ENCODE measurements at places on chromosomes 3 and 15.

DNA sequence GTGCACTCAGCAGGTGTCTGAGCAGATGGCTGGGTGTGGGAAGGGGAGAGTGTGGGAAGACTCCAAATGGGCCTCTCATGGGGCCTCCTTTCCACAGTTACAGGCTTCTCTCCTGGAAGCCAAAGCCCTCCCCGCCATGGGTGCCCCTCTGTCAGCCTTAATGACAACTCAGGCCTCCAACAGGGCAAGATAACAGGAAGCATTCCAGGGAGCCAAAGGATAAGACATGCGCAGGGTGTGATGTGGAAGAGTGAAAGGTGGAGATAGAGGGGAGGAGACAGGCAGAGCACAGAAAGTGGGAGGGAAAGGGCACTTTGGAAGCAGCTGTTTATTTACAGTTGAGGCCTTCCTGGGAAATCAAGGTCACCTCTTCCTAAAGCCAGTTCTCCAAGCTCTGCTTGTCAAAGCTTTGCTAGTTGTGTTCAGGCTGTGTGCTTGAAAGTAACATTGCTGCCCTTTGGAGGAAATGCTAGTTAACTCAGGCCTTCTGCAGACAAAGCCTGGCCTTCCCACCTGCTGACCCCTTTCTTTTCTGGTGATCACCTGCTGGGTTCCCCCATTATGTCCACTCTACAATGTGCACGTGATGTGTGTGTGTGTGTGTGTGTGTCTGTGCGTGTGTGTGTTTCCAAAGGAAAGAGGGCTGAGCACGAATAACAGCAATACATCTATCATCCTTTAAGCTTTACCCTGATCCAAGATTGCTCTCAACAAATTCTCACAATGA, 35.2 kb upstream of the SMAD3 start:
- peak; percentile 60 for DNase-seq

DNA sequence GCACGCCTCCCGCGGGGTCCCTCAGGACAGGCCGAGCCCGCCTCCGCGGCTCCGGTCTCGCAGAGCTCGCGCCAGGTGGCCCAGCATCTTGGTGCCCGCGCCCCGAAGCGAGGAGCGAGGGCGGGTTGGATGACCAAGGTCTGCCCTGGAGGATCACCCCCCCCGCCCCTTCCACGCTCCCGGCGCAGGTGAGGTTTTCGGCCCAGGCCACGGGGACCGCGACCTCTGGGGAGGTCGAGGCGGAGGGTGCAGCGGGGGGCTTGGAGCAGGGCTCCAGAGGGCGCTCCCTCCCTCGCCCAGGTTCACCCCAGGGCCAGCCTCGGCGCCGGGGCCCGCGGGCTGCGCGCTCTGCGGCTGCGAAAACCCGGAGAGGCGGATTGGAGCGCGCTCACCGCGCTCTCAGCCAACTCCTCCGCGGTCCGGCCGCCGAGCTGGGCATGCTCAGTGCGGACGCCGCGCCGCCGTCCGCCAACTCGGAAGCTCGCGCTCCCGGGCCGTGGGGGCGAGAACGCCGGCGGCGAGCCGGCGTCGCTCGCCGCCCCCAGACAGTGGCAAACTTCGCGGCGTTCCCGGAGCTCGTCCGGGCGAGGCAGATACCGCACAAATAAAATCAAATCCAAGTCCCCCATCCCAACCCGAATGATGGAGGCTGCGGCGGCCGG, at the start of gene MED12L:
TSS of gene MED12L (plus strand) at position 438 of the 662 bp plus-strand sequence. CDS start 1,263 bp downstream, outside the sequence.
- DNase-seq: peak; percentile 79

DNA sequence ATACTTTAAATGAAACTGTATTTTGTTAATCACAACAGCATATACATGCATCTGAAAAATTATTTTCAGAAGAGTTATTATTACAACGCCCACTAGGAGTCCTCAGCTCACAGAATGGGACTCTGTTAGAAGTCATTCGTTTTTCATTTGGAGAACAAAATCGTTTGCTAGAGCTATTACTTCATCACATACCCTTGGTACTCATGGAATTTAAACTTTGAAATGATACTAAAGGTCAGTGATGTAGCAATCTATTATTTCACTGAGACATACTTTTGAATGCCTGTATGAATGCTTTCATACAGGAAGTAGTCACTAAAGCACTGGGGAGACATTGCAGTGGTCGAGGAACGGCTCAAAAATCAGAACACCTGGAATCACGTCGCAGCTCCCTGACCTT, 198.1 kb downstream of the MBNL1 start:
- no peak for DNase-seq

GRCh38 chr3:183437061-183437460, 8.6 kb upstream of the MCF2L2 start:
- no peak for DNase-seq

DNA sequence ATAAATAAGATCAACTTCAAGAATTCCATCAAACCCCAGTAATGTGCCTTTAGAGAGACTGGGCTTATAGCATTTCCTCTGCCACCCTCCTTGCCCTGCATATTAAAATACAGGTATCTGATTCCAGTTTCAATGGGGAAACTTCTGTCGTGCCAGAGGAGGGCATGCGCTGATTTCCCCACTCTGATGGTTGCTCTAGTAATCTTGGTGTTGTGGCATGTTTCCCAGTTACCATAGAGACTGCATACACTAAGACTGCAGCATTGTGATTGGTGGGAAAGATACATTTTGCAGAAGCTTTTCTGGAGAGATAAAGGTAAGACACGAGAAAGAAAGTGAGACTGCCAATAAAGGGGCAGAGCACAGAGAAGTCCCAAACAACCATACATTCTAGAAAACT, 225.6 kb downstream of the TIGIT start:
- DNase-seq: no peak

DNA sequence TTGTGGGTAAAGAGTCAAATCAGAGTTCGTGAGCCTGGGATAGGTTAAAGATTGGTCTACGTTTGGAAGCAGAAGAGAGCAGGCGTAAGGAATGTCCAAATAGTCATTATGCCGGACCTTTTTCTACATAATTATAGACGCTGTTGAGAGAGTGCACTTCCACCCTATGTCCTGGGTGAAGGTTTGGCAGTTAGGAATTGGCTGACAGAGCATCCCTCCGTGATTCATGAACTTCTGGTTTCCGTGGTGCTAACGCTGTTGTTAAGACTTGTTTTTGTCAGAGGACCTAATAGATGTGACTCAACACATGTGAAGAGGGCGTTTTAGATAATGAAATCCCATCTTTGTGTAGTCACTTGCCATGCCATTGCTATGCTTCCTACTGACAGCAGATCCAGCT, 1.1 kb downstream of the EAF1 start:
- no peak for DNase-seq

DNA sequence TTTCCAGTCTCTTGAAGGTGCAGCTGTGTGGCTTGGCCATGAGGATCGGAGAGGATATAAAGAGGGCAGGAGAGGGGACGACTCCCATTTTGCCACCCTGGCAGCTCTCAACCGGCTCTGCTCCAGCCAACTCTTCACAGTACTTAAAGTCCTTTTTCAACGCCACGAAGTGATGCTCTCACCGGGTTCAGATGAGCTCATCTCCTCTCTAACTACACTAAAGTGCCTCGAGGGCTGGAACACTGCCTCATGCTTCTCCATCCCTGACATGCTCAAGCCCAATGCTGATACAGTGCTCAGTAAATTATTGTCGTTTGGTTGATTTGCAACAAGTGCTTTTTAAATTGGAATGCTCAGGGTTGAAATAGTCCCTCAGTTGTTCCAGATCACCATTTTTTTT, 97.8 kb downstream of the GTPBP8 start:
- DNase-seq: no peak

DNA sequence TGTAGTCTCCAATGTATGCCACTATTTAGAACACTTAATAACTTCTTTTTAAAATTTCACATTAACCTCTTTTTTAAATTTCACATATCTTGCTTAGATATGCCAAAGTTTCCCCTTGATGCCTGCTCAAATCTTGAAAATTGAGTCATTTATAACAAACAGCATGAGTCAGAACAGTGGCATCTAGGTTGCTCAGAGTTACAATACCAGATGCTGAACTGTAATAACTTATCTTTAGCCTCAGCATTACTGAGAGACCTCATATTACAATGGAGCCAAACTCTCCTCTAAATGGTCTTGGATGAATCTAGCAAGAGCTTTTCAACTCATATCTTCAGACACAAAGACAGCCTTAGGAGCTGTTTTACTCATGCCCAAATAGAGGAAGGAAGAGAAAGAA, 439.3 kb upstream of the ARPP21 start:
- no peak for DNase-seq

DNA sequence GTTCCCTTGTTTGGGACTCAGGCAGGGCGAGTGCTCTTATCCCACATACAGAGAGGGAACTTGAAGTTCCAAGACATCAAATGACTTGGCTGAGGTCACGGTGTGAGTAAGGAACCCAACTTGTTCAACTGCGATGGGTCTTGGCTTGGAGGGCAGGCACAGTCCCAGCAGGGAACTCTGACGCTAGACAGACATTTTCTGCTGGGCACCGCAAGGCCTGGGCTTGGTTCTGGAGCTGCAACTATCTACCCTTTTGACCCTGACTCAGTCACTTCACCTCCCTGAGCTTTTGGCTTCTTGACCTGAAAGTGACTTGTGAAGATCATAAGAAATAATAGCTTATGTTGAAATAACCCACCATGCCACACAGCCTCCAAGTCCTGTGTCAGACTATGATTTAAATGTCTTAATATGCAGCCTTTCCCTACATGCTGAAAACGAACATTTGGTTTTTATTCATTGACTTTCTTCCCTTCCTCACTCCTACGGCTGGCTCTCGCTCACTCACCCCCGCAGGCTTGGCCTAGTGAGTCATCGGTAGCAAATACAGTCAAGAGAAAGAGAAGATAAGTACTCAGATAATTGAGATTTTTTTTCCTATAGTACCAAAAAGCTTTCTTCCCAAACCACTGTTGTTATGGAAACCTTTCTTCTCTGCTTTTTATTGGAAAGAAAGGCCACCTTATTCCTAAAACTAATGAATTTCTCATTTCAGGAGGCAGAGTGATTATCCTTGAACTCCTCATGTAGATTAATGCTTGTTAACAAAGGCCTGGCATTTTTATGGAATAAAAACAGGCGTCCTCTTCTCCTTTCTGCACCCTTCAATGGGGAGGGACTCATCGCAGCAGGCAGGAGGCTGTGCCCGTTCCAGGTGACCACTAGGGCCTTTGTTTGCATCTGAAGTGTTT, 178.4 kb downstream of the ATP10A start:
- no peak for DNase-seq

DNA sequence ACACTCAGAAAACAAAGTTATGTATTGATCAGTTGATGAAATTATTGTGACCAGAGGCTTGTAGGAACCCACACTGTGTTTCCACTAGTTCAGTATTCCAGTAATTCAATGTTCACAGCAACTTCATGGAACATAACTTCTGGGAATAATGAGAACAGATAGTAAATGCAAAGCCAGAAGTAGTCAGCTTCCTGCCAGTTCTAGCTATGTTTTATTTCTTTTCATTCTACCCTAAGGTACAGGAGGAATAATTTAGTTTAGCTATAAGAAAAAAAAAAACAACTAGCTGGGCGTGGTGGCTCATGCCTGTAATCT, 48.6 kb downstream of the ARHGEF26 start:
- no peak for DNase-seq

- DNase-seq: no peak
Observed at GRCh38 chr15:62439543-62440016, 274.5 kb upstream of the C2CD4B start.

DNA sequence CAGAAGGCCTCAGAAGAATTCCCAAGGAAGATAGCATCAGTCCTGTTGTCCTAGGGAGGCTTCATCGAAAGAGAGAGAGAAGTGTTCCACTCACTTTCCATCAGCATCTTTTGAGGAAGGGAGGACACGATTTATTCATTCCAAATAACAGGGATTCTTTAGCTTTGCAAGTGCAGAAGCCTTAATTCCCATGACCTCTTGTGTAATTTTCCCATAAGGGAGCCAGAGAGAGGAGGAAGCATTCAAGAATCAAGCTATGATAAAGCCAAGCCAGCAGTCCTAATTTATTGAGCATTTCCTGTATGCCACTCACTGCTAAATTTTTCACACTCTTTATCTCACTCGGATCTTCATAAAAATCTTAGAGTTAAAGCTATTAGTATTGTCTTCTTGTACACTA, 169.7 kb upstream of the MITF start:
- no peak for DNase-seq

DNA sequence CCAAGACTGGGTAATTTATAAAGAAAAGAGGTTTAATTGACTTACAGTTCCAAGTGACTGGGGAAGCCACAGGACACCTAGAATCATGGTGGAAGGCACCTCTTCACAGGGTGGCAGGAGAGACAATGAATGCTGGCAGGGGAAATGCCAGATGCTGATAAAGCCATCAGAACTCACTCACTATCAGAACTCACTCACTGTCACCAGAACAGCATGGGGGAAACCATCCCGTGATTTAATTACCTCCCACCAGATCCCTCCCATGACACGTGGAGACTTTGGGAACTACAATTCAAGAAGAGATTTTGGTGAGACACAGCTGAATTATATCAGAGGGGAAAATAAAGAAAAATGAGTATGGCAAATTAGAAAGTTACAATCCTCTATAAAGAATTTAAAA, 310.9 kb downstream of the BCHE start:
- DNase-seq: no peak

DNA sequence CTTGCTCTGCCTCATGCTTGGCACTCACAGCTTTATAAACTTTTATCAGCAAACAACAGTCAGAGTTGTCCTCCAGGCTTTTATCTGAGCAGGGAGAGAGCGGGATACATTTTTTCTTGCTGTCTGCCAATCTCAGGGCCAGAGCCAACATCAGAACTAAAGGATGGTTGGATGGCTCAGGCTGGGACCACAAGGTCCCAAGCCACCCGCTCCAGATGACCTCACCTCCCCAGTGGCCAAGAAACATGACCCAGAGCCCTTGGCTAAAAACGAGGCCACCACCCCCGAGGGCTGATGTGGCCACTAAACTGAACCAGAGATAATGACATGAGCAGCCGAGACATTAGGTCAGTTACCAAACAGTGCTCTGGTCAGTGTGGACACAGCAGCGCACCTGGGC, 18.8 kb upstream of the SPATA12 start:
- DNase-seq: no peak

- DNase-seq: no peak
Observed at GRCh38 chr15:78440375-78441373, 2.7 kb downstream of the IREB2 start.

DNA sequence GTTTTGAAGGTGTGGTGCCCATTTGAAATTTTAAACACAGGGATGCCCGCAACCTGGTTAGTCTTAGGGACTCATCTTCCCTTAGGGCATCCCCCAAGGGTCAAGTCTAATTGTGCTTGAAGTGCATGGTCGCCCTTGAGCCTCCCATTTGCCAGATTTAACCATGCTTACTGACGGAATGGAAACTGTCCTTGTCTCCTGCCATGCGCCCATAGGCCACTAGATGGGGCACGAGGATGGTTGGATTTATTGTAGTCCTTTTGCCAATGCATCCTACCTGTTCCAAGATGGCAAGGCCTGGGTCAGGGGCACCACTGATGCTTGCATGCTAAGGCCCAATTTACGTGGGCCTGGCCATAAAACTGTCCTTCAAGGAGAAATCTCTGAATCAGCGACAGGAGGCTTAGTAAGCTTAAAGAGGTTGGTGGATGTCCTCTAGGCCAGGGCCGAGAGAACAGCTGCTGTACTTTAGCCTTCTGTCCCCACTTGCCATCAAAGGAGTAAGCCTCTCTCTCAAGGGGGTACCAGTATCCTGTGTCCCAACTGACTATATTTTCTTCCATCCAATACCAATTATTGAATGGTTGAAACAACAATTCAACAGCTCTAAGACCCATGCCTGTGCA, 355.4 kb downstream of the OTOL1 start:
- DNase-seq: no peak

GRCh38 chr3:125378762-125379161, 3.6 kb upstream of the ZNF148 start:
- no peak for DNase-seq
